ENCODE measurements at places on chromosomes 7 and 10.

GRCh38 chr7:95931460-95932232, 159.3 kb downstream of the DYNC1I1 start:
- DNase-seq = no peak

DNA sequence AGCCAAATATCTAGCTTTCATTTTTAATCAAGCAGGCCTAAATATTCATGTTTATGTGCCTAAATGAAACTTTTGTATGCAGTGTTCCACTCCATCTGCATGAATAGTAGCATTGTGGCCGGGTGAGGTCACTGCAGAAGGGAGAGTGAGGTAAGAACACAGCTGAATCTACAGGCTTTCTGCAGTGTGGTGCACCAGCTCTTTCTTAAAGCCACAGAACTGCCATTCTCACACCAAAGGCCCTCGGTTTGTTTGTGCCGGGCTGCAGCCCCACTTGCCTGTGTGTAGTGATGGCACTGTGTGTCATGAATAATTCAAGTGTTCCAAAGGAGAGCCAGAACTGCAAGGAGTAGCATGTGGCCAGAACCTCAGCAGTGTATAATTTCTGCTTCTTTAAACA, 204.1 kb downstream of the TRIL start:
- no peak for DNase-seq

- DNase-seq = no peak
These were observed 406.0 kb upstream of the ADARB2 start for GRCh38 chr10:2143213-2143835.

GRCh38 chr10:25257646-25258045, 82.8 kb downstream of the GPR158 start:
- no peak for DNase-seq
